Kidney tubule cell (primary cell): ENCODE measurements at places on chromosomes 11 and 22.

GRCh38 chr11:73551677-73552076, 46.2 kb downstream of the FAM168A start:
- no peak for DNase-seq

- DNase-seq, result no peak
Measured at GRCh38 chr11:63427971-63428508, 58.5 kb downstream of the SLC22A9 start.

- DNase-seq, result no peak
Measured at GRCh38 chr22:31872209-31872608, 72.1 kb upstream of the YWHAH start.

- no peak for DNase-seq
Measured at GRCh38 chr11:8693010-8693551, 10.5 kb downstream of the RPL27A start.

GRCh38 chr22:46551996-46552395, 14.6 kb upstream of the CELSR1 start:
- no peak for DNase-seq

- DNase-seq, result no peak
Measured at GRCh38 chr11:11537372-11537771, 84.4 kb downstream of the GALNT18 start.

- no peak for DNase-seq
Measured at GRCh38 chr22:49783926-49784629, 43.6 kb downstream of the BRD1 start.

- no peak for DNase-seq
Measured at GRCh38 chr11:44162662-44163061, 67.2 kb downstream of the EXT2 start.

GRCh38 chr11:71527576-71528210, 626 bp downstream of the KRTAP5-7 start:
- DNase-seq, result no peak

DNA sequence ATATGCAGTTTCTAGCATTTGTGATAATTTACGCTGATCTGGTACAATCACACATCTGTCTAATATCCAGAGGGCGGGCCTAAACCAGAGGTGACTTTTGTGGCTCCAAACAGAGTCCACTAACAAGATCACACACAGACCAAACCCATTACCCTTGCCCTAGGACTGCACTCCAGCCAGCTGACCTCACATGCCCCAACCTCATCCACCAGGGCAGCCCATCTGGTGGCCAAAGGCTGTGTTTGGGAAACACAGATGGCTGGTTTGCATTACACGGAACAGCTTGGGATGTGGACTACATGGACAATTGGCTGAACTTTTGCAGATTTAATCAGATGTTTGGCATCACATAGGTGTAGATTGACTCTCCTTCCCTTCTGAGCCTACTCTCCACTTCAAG, 228.2 kb downstream of the GRIK4 start:
- no peak for DNase-seq

DNA sequence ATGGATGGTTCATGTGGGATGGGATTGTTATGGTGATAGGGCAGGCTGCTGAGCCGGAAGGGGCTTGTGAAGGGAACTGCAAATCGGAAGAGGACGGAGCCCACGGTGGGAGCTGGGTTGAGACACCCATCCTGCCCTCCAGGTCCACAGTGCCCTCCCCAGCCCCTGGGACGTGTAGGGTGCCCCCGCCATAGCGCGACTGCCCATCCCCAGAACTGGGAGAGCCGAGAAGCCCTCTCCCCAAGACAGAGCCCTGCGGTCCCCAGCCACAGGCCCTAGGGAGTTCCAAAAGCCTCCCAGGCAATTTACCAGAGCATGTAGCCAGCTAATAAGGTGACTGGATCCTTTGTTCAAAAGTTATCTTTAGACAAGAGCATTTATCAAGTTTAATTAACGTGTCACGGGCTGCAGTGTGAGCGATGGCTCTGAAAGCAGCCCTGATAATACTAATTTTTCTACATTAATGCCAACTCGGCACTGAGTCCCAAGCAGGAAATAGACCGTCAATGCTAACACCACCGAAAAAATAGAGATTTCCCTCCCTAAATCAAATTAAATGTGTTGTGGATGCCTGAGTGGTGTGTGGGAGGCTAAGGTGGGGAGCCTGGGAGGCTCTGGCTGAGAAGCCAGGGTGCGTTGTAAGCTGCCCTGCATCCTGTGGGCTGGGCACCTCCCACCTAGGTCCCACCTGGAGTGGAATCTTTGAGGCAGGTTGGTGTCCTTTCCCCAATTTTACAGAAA, 76.8 kb upstream of the RTL6 start:
- no peak for DNase-seq

GRCh38 chr11:65206441-65206841, 24.7 kb downstream of the CAPN1 start:
- no peak for DNase-seq

DNA sequence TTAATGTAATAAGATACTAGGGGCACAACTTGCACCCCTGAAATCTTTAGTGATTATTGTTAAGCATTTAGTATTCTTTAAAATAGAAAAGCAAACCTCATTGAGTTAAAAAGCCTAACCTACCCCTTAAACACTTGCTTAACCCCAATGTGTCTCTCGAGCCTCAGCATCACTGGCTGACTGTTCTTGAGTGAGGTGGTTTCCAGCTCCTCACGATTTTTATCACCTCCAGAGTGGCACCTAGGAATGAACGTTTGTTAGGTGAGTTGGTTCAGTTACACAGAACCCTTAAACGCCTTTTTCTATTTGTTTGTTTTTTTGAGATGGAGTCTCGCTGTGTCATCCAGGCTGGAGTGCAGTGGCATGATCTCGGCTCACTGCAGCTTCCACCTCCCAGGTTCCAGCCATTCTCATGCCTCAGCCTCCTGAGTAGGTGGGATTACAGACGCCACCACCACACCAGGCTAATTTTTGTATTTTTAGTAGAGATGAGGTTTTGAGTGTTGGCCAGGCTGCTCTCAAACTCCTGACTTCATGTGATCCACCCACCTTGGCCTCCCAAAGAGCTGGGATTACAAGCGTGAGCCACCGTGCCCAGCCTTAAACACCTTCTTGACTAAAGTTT, 13.7 kb downstream of the YWHAH start:
- DNase-seq, result no peak

GRCh38 chr11:8202516-8203413, 33.9 kb upstream of the RIC3 start:
- no peak for DNase-seq

DNA sequence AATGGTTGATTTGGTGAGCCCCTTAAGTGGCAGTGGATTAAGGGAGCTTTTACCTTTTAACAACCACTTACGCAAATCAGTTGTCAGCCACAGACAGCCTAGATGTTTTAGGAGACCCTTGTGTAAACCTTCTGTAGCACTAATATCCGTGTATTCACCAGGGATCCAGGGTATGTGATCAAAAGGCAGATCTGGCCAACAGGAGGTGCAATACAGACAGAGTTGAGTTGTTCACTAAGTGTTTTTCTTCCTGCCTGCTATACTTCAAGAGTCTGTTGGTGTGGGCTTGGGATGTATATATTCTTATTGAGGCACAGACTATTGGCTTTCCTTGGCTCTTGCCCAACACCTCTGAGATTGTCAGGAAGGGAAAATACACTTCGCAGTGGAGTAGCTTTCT, 175.1 kb downstream of the FAT3 start:
- no peak for DNase-seq

GRCh38 chr11:253886-254270, 17.1 kb downstream of the PSMD13 start:
- no peak for DNase-seq

DNA sequence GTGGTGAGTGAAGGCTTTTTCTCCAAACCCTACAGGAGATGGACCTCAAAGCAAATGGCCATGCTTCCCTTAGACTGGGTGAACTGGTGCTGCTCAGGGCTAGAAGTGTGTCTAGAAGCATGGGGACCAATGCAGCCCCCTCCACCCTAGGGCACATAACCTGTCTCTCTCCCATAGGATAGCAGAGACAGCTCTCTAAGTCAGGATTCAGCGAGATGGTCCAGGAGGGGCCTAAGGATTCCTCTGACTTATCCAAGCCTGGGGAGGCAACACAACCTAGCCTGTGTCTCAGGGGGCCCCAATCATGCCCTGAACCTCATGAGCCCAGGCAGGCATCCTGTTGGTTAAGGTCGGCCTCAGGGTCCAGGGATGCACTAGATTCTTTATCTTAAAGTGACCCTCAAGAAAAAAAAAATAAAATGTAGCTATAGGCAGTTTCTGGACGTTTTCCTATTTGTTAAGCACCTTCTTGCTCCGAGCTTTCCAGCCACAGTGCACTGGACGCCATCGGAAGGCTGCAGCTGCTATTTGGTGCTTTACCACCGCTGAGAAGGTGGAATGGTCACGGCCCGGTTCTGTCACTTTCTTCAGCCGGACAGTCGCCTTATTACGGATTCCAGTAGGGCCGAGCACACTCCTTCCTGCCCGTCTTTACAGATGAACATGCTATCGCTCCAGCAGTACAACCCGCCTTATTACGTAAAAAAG, 5.0 kb upstream of the CCND1 start:
- DNase-seq, result no peak

DNA sequence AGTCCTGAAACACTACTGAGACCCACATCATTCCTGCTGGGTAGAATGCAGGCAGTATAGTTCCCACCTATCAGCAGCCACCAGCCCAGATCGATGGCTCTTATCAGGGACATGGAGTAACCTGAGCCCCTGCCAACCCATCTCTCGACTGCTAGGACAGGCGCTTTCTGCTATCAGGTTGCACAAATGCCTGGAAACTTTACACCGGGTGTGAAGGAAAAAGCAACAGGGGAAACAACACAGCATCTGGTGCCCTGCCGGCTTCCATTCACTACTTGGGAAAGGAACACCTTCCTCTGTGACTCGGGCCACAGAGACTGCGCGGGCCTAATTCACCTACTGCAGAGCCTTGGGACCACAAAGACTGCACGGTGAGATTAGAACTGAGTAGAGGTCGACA, 18.5 kb downstream of the RBFOX2 start:
- no peak for DNase-seq

DNA sequence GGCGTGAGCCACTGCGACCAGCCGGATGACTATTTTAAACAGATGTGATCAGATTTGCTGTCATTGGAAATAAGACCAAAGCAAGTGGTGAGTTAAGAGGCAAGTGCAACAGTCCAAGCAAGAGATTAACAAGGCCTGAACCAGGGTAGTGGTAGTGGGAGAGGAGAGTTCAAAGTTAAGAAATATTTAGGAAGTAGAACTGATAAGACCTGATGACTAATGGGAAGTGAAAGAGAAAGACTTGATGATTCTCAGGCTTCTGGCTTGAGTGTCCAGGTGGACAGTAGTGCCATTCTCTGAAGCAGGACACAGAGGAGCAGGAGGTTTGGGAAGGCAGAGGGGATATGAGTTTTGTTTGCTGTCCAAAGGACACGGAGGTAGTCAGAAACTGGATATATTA, 7.2 kb downstream of the NDUFC2 start:
- DNase-seq, result no peak

- no peak for DNase-seq
Measured at GRCh38 chr11:68469642-68470041, 9.1 kb downstream of the PPP6R3 start.

GRCh38 chr11:849104-849824, 6.6 kb downstream of the TSPAN4 start:
- DNase-seq, result no peak

GRCh38 chr11:63504054-63504453, 1.8 kb upstream of the LGALS12 start:
- DNase-seq, result no peak

DNA sequence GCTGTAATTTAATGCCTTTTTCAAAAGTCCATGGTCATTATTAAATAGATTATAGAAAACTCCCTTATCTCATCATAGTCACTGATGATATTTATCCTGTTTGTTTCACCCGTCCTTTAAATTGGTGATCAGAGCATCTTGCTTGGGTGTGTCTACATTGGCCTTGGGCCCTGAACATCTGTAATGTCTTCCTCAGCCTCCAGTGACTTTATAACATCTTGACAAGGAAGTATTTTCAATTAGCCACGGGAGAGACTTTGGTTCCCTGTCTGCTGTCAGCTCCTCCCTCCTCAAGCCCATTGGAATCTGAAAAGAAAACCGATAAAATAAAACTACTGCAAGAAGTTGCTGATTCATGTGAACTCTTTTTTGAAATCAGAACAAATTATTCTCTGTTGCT, 116.9 kb upstream of the TTC12 start:
- DNase-seq, result no peak

- DNase-seq, result peak; percentile 68
Measured at GRCh38 chr11:125364121-125364826, 131.8 kb downstream of the FEZ1 start.

- DNase-seq, result no peak
Measured at GRCh38 chr11:47850337-47850736, 2.2 kb upstream of the NUP160 start.

- DNase-seq, result peak; percentile 92
Measured at GRCh38 chr22:47835726-47836125, 1073.3 kb downstream of the TBC1D22A start.
